ENCODE measurements at places on chromosomes 2 and 18.

DNA sequence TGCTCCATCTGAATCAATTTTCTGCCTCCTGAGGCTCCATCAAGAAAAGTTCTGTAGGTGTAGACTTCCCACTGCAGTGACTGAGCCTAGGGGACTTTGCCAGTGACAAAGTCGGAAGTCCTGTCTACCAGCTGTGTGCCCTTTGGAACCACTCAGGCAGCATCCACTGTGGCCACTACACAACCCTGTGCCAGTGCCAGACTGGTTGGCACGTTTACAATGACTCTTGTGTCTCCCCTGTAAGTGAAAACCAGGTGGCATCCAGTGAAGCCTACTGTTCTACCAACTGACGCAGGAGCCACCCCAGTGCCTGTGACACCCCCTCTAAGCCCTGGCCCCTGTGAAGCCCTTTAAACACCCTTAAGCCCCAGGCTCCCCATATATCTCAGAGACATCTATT lies 132.1 kb upstream of the SERPINE2 start:
- DNase-seq, result no peak

DNA sequence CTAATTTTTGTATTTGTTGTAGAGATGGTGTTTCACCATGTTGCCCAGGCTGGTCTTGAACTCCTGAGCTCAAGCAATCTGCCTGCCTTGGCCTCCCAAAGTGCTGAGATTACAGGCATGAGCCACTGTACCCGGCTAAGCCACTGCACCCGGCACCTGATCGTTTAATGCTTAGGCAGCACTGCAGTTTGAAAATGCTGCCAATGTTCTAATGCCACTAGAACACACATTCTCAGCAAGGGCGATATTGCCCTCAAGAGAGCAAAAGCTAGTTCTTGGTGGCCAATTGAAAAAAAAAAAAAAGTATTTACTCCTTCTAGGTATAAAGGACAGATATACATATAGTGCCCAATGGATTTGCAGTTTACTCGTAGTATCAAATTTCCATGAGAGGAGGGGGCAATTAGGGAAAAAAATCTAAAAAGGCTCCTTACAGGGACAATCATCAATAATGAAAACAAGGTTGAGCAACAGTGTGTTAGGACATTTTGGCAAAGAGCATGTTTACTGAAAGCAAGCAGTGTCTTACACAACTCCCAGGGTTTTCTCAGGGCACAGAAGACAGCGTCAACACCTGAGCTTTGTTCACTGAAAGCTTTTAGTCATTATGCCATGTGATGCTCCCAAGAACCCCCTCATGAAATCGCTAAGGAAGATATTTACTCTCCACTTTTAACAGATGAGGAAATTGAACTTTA lies 199.9 kb upstream of the PKDCC start:
- DNase-seq, result no peak

GRCh38 chr2:47721296-47721695 lies 61.6 kb upstream of the MSH6 start:
- DNase-seq, result no peak

GRCh38 chr18:59837586-59837985 lies 62.2 kb upstream of the PMAIP1 start:
- DNase-seq, result peak; percentile 71

Data from H7 (cell line).